Stimulated activated CD8-positive, alpha-beta memory T cell treated with anti-CD3 and anti-CD28 coated beads, Interleukin-12 subunit alpha, Interleukin-12 subunit beta, amount 100 ng/mL, for 1 hour (primary cell): ENCODE measurements at places on chromosomes 4 and X.

- no peak for DNase-seq
These were observed 141.4 kb downstream of the KLHL8 start for GRCh38 chr4:87078987-87079486.

DNA sequence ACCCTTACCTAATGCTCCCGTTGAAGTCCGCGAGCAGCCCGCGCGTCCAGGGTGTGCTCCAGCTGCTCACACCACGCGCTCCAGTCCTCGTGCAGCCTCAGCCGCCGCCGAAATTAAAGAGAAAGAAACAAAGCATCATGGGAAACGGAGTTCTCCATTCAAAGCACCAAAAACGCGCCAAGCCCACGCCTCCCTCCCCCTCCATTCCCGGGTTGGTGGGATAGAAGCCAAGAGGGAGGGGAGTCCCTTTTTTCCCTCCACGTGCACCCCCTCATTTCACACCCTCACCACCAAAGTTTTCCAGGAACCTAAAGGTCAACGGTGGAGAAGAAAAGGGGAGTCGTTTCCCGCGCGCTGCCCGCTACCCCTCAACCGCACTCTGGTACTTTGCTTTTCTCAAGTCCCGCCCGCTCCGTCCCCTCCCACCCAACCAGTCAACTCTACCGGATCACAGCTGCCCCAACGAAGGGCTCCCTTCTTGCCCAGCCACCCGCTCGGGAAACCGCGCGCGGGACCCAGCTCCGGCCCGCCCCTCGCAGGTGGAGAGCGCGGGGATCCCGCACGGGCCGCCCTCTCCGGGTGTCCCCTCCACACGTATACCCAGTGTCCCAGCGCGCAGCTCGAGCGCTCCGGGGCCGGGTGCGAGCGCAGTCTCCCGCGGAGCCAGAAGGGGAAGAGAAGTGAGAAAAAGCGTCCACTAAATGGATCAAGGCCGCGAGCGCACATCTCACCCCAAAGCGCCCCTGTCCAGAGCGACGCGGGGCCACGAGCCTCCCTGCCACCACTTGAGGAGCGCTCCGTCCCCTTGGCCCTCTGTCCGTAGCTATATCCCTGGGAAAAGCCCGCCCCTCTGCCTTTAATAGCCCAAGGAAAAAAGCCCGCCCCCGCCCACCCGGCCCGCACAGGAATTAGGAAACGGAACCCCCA, 65.1 kb upstream of the CCDC160 start:
- DNase-seq = no peak

GRCh38 chr4:105546086-105546485, 6.3 kb upstream of the ARHGEF38 start:
- DNase-seq = no peak

DNA sequence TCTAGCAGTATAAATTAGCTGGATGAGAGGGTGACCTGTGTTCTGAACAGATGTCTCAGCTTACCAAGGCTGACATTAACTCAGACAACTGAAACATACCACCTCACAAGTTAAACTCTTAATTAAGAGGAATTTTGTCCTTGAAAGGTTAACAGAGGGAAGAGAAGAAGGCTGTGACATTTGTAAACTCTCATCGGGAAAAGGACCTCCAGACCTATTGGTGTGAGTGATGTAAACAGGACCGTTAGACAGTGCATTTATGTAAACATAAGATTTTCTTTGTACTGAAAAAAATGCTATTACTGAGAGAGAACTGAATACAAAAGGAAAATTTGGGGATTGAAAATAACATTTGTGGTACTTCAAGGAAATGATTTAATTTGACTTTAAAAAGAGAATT, 308.4 kb upstream of the DIAPH2 start:
- DNase-seq = no peak

DNA sequence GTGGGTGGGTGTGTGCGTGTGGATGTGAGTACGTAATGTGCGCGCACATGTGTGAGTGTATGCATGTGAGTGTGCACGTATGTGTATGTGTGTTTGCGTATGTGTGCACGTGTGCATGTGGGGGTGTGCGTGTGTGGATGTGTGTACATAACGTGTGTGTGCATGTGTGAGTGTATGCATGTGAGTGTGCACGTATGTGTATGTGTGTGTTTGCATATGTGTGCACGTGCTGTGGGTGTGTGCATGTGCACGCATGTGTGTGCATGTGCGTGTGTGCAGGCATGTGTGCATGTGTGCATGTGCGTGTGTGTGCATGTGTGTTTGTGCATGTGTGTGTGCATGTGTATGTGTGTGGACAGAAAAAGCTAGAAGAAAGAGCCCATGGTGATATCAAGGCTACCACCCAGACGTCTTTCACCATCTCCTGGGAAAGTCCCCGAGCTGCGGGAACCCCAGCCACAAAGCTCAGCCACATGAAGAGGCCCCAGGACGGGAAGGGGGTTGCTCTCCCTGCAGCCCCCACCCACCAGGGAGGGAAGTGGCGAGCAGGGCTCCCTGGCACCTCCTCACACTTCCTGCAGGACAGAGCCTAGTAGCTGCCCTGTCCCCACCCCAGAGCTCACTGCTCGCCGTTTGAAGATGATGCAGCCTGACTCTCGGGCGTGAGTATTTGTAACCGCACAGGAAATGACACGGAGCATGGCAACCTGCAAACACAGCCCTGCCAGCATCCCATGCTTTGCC, 108.3 kb downstream of the DCTD start:
- peak; percentile 23 for DNase-seq
